Suppressor macrophage treated with lipopolysaccharide for 1 hour (primary cell): ENCODE measurements at places on chromosomes 2 and 18.

- peak; percentile 11 for DNase-seq
Measured at GRCh38 chr18:59123588-59124369, 15.9 kb upstream of the SEC11C start.

GRCh38 chr2:203578759-203579643 is 43.9 kb upstream of the RAPH1 start:
- peak; percentile 76 for DNase-seq

DNA sequence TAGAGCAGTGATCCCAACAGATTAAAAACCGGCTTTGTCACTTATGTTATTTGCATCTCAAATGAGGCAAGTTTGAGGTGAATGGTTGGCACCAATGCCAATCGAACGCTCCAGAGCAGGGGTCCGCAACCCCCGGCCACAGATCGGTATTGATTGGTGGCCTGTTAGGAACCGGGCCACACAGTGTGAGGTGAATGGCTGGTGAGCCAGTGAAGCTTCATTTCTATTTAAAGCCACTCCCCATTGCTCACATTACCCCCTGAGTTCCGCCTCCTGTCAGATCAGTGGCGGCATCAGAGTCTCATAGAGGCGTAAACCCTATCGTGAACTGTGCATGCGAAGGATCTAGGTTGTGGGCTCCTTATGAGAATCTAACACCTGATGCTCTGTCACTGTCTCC is 132.0 kb downstream of the TMEM182 start:
- no peak for DNase-seq

GRCh38 chr2:236641051-236641726 is 71.6 kb downstream of the ACKR3 start:
- no peak for DNase-seq

GRCh38 chr2:198957181-198957580 is 500.6 kb downstream of the SATB2 start:
- no peak for DNase-seq

GRCh38 chr2:112147382-112148168 is 9.4 kb downstream of the FBLN7 start:
- peak; percentile 7 for DNase-seq

DNA sequence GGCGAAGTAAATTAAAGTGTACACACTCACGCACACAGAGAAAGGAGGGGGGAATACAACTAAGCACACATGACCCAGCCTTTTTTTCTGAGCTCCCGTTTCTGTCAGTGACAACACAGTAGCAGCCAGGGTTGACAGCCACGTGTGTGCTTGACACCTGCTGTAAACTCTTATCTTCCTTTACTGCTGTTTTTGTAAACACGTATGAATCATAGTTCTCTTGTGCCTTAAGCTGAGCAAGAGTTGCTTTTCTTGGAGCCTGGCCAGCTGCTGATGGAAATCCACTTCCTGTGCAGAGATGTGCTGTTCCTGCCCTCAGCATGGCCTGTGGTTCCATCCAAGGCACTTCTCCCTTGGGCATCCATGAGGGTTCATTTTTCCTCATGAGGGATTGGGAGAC is 561.9 kb downstream of the GALR1 start:
- DNase-seq = no peak

GRCh38 chr2:197516393-197516761 is 511 bp downstream of the MOB4 start:
- peak; percentile 17 for DNase-seq

DNA sequence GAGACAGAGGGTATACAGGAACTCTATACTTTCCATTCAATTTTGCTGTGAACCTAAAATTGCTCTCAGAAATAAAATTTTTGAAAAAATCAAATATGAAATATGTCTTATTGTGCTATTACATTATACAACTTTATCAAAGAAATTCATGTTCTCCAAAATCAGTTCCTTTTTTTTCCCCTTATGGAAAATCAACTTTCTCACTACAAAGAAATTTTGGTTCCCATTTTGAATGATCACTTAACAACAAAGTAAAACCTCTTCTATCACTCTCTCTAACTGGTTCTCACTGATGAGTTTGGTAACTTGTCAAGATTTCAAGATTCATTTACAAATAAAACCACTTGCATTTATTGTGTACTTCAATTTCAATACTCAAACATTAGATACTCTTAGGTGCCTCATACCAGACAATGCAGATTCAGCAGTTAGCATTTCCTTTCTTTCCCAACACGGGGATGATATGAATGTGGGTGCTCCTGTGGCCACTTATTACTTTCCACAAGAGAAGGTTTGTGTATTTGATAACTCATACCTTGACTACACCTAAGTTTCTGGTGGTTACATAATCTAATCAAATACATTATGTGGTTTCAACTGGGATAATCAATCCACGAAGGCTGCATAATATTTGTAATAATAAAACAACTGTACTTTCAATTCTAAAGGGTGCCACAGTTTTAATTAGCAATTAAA is 6.4 kb downstream of the PSME4 start:
- DNase-seq = peak; percentile 16

DNA sequence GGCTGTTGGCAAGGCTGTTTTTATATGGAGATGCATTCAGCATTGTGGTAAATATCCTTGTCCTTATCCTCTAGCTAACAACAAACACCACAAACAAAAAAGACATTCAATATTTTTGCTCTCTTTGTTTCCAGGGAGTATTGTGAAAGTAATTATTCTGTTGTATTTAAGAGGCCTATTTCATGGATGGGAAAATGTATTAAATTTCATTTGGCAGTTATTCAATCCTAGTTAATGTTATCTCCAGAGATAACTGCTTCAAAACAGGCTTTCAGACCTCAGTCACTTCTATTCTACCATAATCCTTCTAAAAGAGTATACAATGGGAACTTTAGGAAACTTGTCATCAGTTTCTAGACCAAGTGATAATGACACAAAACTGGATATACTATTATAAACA is 280.5 kb upstream of the CCDC68 start:
- DNase-seq = no peak

DNA sequence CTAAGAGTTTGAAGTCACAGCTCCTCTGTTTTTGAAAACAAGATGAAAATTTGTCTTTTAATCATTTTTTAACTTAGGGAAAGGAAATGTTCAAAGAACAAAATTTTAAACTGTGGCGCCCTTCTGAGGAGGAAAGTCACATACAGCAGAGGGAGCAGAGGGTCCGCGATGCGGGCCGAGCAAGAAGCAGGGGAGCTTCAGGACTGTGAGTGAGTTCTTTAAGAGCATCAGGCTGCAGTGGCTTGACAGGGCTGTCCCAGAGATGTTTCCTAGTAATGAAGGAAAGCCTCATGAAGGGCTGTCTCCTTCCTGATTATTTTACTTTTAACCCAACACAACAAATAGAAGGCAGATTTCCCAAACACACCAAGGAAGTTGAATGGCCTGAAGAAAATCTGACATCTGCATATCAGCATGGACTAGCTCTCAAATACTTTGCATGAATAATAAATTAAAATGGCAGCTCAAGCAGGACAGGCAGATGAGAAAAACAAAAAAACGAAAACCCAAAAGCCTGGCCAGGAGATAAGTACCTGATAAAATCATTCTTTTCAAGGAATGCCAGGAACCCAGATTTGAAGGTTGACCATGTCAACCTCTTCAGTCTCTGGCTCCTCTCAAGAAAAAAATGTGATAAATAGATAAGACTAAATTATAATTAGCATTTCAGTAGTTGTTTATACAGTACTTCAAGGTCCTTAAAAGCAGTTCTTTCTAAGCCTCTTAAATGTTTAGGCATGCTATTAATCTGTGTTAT is 60.8 kb downstream of the SLC40A1 start:
- DNase-seq = no peak
